ENCODE measurements at places on chromosomes 3 and 15.

DNA sequence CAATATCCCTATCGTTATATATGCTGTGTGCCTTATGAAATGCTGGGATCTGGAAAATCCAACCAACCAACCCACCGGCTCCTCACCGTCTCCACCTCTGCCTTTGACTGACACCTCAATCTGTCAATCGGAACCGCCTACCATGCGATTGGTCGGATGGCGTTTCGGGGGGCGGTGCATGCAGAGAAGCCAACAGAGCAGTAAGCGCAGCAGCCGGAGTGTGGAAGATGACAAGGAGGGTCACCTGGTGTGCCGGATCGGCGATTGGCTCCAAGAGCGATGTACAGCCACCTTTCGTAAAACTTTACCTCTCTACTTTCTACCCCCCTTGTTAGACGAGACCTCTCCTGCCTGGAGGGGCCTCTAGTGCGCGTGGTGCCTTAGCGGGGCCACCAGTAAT is 6.3 kb downstream of the CLK3 start:
- no peak for DNase-seq

DNA sequence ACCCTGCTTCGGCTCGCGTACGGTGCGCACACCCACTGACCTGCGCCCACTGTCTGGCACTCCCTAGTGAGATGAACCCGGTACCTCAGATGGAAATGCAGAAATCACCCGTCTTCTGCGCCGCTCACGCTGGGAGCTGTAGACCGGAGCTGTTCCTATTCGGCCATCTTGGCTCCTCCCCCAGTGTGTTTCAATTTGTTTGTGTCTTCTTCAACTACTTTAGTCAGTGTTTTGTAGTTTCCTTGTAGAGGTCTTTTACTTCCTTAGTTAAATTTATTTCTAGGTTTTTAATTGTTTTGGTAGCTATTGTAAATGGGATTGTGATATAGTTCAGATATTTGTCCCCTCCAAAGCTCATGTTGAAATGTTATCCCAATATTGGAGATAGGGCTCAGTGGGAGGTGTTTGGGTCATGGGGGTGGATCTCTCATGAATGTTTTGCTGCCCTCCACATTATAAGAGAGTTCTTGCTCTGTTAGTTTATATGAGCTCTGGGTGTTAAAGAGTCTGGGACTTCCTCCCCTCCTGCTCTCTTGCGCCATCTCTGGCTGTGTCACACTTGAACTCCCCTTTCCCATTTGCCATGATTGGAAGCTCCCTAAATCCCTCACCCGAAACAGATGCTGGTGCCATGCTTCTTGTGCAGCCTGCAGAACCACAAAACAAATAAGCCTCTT is 304.4 kb downstream of the DOCK3 start:
- DNase-seq = no peak

- no peak for DNase-seq
Measured at GRCh38 chr15:69117431-69117871, 43.0 kb upstream of the GLCE start.

DNA sequence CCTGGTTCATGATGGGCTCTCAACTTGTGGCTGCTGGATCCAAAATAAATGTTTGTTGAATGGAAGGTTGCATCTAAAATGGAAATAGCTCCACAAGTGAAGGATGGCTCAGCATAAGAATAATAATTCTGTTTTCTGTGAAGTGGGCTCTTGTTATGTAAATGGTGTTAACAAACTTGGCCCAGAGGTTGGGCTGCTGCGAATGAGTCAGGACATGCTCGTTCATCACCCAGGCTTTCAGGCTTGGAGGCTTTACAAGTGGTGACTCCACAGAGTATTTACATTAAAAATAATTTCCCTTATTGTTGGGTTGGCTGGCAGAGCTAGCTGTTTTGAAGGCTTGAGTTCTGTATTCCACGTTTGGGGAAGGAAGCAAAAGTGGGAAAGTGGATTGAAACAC is 60.5 kb downstream of the ITGB5 start:
- DNase-seq = no peak

DNA sequence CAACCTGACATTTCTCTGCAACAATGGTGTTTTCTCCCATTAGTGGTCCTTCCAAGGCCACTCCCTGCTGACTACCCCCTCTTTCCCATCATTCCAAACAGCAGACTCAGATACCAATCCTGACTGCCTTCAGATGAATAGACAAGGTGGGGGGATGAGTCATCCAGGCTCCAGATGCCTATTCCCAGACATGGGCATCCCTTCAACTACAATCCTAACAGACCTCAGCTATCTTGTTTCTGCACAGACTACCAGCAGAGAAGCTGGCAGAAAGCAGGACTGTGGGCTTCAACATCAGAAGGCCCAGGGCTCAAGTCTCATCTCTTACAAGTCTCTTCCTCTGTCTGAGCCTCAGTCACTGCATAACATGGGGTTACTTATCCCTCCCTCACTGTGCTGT is 2.2 kb downstream of the RBP1 start:
- no peak for DNase-seq

DNA sequence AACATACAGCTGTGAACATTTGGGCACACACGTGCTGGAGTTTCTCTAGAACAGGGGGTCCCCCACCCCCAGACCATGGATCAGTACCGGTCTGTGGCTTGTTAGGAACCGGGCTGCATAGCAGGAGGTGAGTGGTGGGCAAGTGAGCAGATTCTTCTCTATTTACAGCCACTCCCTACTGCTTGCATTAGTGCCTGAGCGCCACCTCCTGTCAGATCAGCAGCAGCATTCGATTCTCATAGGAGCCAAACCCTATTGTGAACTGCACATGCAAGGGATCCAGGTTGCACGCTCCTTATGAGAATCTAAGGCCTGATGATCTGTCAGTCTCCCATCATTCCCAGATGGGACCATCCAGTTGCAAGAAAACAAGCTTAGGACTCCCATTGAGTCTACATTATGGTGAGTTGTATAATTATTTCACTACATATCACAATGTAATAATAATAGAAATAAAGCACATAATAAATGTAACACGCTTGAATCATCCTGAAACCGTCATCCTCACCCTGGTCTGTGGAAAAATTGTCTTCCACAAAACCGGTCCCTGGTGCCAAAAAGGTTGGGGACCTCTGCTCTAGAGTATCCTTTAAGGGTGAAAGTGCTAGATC is 25.8 kb downstream of the CHRM5 start:
- DNase-seq = no peak

DNA sequence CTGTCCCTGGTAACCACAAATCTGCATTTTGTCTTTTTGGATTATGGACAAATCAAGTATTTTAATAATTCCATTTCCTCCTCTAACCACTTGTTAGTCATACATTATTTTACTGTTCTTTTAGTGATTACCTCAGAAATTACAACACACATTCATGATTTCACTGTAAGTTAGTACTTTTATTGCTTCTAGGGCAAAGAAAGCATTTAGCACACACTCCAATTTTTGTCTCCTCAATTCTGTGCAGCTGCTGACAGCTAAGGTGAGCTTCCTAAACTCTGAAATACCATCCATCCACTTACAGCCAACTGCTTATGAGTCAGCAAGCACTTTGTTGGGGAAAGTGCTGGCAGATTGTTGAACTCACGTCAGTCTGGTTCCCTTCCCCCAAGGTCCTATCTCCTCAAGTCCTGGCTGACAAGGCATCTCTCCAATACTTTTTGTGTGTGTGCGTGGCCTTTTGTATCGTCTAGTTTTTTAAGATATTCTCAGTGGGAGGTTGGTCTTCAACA is 49.4 kb upstream of the TNFAIP8L3 start:
- no peak for DNase-seq

- no peak for DNase-seq
Measured at GRCh38 chr15:39666677-39667076, 85.8 kb downstream of the THBS1 start.

GRCh38 chr3:72418244-72418643 is 430.0 kb downstream of the SHQ1 start:
- DNase-seq = no peak

DNA sequence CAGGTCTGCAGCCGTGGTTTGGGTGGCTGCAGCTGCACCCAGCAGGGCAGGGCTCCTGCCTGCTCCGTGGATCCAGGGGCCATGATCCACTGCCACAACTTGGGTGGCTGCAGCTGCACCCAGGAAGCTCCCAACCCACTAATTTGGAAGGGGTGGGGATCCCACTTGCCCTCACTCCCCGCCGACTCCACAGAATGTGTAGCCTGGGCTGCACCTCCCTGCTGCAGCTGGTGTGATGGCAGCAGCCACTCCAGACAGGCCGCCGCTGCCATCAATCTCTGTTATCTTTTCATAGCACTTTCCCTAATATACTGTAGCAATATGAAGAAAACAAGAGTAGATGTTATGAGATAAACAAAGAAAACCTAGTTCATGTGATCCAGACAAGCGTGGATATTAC is 137.8 kb upstream of the CNTN3 start:
- DNase-seq = no peak

GRCh38 chr3:38586546-38587520 is 62.7 kb downstream of the SCN5A start:
- no peak for DNase-seq

GRCh38 chr15:38073178-38073946 is 138.9 kb downstream of the TMCO5A start:
- DNase-seq = no peak

GRCh38 chr3:19155375-19155774 is 7.1 kb downstream of the KCNH8 start:
- DNase-seq = no peak

DNA sequence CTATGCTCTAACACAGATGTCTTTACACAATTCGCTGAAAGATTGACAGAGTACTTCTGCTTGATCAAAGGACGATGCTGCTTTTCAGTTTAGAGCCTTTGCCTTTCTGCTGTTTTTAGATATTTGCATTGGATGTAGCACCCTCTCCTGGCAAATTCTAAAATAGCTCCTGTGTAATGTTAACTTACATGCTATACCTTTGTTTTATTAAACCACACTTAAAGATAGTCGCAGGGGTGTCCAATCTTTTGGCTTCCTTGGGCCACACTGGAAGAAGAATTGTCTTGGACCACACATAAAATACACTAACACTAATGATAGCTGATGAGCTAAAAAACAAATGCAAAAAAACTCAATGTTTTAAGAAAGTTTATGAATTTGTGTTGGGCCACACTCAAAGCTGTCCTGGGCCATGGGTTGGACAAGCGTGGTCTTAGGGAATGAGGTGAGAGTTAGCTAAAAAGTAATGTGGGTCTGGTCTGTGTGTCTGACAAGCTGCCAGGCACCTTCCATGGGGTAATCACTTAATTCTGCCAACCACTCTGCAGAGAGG is 62.9 kb downstream of the ATG7 start:
- no peak for DNase-seq

DNA sequence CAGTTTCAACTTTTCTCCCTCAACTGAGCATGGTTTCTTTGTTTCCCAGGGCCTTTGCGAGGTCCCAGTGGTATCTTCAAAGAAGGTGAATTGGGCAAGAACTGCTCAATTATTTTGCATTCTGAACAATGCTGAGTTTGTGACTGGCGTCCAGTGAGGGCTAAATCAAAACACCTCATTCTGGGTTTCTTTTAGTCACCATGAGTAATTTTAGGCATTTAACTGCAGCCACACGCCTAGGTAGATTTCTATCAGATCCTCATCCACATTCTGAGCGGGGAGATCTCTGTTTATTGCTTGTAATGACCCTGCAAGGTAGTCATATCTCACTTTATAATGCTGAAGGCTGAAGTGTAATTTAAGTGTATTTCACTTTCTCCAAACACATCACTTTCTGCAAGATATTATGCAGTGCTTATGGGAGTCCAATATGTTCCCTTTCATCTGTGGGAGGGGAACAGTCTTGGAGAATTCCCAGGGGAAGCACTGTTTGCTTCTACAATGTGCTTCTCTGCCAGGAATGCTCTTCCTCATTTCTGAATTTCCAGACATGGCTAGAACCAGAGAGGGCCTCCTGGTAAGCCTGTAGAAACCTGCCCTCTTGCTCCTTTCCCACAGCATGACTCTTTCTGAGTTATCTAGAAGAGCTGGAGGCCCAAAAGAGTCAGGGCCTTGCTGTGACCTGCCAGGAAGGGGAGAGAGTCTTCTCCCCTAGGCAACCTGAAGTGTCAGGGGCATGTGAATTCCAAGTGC is 91.7 kb downstream of the FRMD4B start:
- no peak for DNase-seq

- DNase-seq = no peak
Measured at GRCh38 chr3:70914862-70915261, 602.4 kb upstream of the MDFIC2 start.

DNA sequence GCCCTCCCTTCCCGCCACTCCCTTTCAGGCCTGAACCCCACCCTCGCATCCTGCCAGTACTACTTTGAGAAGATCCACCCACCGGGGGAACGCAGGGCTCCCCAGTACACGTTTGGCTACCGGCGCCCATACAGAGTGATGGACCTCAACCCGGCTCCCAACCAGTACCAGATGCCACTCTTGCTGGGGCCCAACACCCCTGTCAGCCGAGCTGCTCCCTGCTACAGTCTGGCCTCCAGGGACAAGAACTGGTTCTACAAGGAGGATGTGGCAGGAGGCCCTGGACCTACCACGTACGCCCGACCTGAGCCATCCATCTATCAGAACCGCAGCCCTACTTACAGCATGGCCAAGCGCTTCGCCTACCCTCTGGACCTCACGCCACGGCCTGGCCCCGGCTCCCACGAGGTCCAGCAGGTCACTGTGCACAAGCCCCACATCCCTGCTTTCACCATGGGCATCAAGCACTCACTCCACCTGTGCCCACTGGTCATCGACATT is 14.4 kb upstream of the CSPG4 start:
- DNase-seq = no peak

DNA sequence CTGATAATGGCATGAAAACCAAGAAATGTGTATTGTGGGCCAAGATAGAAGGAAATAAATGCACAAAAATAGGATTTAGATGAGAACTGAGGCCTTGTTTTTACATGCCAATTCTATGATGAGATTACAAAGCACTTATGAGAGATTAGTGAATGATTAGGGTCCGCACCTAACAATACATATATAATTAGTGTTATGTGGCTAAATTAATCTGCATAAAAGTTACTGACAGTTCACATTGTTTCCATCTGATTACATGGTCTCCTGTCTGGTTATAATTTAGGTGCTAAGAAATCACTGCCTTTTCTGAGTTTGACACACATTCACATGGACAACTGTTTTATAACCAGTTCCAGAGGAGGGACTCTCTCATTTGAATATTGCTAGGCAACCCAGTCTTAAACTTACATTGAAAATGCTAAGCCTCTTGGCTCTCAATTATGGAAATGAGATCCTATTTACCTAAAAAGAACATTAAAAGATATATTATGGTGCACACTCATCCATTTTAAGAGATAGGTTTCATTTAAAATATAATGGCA is 117.0 kb upstream of the ARL6 start:
- DNase-seq = no peak

- no peak for DNase-seq
Measured at GRCh38 chr3:113953677-113954076, 5.9 kb downstream of the ZDHHC23 start.

DNA sequence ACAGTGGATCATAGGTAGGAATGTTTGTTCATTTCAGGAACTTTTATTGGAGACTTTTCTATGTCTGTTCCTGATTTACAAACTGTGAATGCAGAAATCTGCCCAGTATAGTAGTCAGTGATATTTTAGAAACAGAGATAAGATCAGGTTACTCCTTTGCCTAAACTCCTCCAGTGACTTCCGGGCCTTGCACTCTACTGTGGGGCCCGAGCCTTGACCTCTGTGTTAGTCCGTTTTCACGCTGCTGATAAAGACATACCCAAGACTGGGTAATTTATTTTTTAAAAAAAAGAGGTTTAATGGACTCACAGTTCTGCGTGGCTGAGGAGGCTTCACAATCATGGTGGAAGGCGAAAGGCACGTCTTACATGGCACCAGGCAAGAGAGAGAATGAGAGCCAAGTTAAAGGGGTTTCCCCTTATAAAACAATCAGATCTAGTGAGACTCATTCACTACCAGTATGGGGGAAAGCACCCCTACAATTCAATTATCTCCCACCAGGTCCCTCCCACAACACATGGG is 127.1 kb downstream of the DNAJB8 start:
- DNase-seq = no peak

Data from stimulated activated CD8-positive, alpha-beta memory T cell treated with anti-CD3 and anti-CD28 coated beads, Interleukin-4, amount 100 ng/mL, for 24 hours (primary cell).